ENCODE measurements at places on chromosomes 6 and 20.

DNA sequence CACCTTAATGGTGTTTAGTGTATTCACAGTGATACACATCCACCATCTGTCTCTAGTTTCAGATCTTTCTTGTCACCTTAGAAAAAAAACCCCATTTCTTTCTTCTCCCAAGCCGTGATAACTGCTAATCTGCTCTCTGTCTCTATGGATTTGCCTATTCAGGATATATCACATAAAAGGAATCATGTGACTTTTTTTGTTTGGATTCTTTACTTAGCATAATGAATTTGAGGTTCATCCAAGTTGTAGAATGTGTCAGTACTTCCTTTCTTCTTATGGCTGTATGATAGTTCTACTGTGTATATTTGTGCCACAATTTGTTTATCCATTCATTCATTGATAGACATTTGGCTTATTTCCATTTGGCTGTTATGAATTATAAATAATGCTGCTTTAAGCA is 57.1 kb downstream of the ITCH start:
- DNase-seq = no peak

- no peak for DNase-seq
Observed at GRCh38 chr20:62370807-62371587, 3.9 kb upstream of the LAMA5 start.

DNA sequence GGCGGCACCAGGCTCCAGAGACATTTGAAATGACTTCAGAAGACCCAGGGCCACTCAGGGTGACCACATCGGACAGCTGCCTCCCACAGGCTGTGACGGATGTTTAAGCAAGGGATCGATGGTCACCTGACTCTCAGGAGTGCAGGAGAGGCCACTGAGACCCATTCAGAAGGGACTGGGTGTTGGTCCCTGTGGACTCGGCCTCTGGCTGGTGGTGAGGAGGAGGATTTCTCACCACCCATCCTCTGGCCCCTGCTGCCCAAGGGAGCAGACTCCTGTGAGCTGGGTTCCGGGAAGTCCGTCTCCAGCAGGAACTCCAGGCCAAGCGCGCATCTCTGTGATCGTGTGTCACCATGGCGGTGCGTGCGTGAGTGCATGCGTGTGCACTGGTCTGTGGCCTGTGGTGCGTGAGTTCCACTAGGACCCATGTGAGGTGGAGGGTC is 25.5 kb downstream of the NPEPL1 start:
- DNase-seq = no peak

DNA sequence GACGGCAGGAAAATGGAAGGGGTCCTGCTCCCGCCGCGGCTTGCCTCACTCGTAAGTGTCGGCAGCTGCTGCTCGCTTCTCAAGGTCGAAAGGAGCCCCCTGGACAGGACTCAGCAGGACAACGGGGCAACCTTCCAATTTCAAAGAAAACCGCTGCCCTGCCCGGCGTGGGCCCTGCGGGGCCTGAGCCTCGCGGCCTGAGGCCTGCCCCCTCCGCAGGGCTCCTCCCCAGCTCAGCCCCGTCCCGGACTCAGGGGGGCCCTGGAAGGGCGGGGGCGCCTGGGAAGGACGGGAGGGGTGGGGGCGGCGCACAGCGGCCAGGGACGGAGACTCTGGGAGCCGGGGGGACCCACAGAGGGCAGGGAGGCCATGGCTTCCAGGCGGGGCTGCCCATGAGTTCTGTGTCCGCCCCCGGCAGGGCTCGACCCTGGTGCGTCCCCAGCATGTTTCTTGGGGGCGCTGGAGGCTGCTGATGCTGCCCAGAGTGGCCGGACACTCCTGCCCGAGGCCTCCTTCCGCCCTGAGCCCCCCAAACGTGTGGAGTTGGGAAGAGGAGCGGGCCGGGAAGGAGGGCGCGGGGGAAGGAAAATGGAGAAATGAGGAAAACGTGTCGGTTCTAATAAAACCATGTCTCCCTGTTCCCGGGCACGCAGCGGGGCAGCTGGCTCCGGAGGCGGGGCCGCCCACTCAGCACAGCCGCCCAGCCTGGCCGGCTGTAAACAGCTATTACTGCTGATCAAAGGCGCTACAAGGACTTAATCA is 114.6 kb downstream of the DLL1 start:
- DNase-seq = no peak

DNA sequence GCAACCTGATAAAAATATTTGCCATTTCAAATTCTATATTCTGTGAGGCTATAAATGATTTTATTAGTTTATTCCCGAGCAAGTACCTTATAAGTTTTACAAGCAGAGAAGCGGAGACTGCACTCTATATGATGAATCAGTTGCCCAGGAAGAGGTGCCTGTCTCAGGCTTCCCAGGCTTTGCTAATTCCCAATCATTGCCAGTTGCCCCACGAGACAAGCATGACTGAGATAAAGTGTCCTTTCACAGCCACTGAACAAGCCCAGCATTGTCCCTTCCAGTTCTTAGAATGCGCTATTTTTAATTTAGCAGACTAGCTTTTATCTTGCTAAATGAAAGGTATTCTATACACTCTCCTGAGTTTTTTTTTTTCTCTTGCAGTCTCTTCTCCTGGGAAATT is 260.7 kb downstream of the ALDH8A1 start:
- DNase-seq = no peak

DNA sequence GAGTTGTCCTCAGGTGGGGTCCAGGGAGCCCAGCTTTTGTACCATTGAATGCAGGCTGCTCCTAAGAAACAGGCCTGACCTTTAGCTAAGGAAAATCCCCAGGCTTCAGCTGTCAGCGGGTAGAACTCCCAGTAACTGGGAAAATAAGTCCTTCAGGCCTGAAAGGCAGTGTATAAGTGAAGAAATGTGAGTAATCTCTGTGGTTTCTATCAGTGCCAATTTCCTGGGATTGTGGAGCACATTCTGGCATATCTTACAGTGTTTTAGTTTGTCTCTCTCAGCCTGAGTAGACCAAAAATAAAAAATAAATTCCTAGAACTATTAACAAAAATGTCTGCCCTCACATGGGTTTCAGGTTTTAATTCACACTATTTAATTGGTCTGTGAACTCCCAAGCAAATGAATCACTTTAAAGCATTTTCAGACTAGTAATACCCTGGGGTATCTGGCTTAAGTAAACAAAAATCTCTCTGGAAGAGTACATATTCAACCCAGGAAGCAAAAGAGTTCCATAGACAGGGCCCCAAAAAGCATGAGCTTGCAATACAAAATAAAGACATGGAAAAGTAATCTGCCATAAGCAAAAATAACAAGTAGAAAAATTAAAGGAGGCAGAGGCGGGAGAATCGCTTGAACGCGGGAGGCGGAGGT is 566.2 kb upstream of the NOX3 start:
- DNase-seq = no peak
